ENCODE measurements at places on chromosomes 12 and 14. TPM values are rescaled to one million over a fixed set of nuclear protein-coding genes. Genes with fewer than 3 reads are reported as not detected.

The FLRT2 gene
- not detected for total RNA-seq

GRCh38 chr14:76121089-76121748, 30.5 kb upstream of the GPATCH2L start:
- no peak for DNase-seq

DNA sequence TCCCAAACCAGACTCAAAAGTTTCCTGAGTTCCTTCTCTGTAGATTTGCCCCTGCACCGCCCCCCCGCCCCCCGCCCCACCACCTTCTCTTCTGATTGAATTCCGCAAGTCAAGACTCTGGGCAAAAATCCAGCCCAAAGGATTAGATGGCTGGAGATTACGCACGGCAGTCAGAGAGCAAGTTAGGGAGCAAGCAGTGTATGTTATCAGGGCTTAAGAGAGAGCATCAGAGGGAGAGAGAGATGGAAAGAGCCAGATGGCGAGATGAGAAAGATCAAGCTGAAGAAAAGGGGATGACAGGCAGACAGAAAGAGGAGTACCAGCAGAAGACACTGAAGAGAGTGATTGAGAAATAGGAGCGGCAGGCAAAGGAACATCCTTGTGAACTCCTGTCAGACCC, 13.9 kb upstream of the ANKRD33 start:
- no peak for DNase-seq

- no peak for DNase-seq
Observed at GRCh38 chr14:88297306-88297705, 25.8 kb downstream of the KCNK10 start.

DNA sequence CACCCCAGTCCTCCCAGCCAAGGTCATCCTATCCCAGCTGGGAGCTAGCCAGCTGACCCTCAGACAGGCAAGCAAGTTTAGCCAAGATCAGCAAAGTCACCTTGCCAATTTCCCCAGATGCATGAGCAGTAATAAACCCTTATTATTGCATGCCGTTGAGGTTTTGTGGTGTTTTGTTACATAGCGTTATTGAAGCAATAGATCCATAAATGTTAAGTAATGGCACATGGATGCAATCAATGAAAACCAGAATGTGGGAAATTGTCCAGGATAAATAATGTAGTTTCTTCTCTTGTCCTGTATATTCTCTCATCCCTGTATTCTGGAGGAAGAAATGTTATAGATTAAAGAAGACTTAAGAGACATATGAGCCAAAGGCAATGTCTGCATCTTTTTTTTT, 18.0 kb upstream of the TMEM260 start:
- no peak for DNase-seq

- no peak for DNase-seq
Observed at GRCh38 chr14:56953884-56954283, 143.6 kb upstream of the OTX2 start.

GRCh38 chr14:67722293-67722692, 20.6 kb downstream of the RDH12 start:
- no peak for DNase-seq

- DNase-seq = no peak
Observed at GRCh38 chr14:22210906-22211305, 378.1 kb downstream of the DAD1 start.

DNA sequence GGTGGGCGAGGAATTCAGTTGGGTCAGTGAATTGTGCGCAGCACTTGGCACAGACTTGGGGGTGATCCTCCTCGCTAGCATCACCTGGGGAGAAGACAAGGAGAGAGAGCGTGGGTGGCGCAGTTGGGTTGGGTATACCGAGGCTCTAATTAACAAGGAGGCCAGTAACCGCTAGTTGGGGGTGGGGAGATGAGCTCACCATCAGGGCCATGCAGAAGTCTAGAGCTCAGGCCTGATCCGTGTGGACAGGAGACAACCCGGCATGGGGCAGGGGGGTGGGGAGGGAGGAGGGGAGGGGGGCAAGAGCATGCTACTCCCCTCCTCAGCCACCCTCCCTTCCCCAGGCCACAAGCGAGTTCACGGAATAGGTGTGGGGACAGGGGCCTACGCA, 580 bp downstream of the SALL2 start:
- no peak for DNase-seq

DNA sequence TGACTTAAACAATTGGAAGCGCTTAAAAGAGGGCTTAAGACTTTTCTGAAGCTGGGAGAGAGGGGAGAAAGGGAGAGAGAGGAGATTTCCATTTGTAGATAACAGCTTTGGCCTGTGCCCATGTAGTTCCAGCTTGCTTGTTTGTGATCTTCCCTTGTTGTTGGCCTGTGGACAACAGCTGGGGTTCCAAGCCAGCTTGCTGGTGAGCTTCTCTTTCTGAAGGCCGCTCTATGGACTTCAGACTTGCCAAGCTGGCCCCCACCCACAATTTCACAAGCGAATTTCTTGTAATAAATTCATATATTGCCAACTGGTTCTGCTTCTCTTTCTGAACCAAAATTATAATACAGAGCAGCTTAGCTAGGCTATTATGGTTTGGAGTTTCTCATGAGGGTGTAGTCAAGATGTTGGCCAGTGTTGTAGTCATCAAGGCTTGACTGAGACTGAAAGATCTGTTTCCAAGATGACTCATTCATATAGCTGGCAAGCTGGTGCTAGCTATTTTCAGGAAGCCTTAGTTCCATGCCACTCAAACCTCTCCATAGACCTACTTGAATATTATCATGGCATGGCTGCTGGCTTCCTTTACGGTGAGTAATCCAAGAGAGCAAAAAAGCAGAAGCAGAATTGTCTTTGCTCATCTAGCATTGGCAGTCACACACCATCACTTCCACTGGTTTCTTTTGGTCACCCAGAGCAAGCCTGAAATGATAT, 89.4 kb downstream of the ATP23 start:
- no peak for DNase-seq

DNA sequence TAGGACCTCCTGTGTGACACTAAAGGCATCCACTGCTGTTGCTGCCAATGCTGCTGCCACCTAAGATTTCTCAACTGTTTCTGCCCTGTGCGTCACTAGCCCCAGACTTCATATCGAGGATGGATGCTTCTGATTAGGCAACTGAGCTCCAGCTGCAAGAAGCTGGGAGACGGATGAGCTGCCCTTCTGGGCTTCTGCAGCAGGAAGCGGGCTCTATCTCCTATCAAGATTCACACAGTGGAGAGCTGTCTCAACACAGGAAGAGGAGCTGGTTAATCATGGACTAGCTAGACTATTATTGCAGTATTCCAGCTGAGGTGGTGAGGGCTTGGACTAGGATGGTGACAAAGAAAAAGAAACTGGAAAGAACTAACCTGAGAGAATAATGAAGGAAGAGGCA, 59.2 kb upstream of the PELI2 start:
- no peak for DNase-seq

GRCh38 chr14:23707415-23707814, 71.3 kb downstream of the DHRS2 start:
- no peak for DNase-seq

The INHBC gene
- total RNA-seq = 0.36 TPM

- no peak for DNase-seq
Observed at GRCh38 chr12:122635471-122635870, 67.7 kb downstream of the HCAR2 start.

The SERPINA3 gene
- not detected for total RNA-seq

The SYT1 gene
- total RNA-seq = not detected

DNA sequence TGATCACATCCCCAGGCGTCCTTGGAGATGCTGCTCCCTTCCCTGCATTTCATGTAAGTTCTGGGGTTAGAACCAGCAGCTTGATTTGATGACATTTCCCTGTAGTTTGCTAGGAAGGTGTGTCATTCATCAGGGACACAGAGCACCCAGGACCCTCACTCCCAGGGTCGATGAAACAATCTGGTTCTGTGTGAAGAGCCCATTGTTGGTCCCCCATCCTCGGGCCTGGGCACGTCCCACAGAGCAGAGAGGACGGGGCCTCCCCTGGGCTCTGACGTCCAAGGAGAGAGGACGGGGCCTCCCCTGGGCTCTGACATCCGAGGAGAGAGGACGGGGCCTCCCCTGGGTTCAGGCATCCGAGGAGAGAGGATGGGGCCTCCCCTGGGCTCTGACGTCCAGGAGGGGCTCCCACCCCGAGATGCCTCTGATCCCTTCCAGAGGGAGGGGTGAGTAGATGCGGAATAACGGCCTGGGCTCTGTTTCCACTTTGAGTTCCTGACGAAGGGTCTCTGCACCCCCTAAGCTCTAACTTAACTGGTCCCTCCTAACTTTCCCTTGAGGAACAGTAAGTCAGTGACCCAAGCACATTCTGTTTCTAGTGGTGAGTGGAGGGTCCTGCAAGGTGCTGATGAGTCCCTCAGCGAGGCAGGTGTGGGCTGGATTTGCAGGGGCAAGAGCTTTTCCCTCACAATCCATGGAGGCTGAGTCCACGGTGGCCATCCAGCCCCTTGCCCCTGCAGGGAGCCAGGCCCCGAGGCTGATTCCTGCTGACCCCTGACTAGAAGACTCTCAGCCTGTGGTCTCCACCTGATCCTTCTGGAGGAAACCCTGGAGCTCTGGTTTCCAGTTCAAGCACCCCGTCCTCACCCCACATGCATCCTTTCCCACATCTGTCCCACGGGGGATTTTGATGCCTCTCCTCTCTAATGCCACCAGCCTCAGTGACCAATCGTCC, 35.5 kb upstream of the SFSWAP start:
- DNase-seq = no peak

DNA sequence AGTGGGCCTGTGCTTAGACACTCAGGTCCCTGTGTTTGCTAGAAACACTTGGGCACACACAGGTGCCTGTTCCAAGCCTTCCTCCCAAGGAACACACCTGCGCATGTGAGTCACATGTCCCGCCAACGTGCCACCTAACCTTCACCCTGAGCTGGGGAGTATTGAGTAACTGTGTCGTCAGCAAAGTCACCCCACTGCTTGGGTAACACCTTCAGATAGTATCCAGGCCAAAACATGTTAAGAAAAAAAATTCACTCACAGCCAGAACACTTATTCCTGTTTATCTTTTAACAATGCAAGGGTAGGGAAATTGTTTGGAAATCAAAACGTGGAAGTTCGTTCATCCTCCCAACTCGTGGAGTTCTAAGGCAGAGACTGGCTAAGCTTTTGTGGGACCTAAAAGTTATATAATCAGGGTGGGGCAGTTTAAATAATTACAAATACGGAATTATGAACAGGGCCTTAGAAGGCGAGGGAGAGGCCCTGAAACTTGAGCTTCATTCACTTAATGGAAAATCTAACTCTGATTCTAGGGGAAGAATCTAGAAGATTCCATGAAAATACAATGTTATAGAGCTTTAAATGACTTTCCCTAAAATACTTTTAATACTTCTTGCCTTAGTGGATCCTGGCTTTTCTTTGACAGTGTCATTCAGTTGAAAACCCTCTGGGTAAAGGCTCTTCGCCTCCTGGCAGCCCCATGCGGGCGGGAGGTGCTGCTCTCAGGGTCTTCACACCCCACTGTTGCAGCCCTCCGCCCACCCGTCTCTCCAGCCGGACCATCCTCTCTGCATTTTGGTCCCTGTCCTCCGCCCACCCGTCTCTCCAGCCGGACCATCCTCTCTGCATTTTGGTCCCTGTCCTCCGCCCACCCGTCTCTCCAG, 30.3 kb upstream of the ADIPOR2 start:
- DNase-seq = no peak

The WDHD1 gene
- total RNA-seq = 56.3 TPM

DNA sequence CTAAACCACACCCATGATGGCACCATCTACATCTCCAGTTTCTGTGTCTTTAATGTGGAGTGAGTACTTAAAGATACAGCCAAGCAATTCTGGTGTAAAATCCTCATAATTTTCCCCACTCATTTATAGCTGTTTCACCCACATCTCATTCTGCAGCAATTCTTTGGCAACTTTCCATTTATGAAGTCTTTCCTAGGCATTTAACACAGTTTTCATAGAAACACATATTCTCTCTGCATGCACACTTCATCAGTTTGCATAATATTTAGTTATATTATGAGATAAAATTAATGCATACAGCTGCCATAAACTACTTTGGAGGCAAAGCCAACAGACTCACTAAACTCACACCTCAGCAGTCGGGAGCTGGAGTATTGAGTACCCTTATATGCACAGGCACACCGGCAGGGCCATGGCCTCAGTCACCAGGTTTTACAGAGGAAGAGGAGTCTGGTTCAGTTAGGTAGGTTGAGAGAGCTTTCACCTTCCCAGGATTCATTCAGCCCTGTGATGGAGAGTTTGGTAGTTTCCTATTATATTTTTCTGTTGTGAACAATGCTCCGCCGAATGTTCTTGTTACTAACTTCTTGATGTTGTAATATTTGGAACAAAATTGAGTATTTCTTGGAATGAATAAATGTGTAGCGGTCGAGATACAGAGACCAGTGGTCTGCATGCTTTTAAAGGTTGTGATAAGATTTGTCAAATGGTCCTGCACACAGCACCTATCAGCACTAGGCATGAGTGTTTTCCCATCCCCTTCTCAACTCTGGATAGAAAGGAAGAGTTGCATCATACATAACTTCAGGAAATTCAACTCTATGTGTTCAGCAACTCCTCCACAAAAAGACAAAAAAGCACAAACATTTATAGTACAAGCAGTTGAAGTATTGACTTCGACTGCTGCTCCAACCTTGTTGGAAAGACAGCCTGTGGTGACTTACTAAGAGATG, 123.5 kb downstream of the TTC8 start:
- no peak for DNase-seq

The KLRG1 gene
- total RNA-seq = 12.5 TPM

GRCh38 chr14:99718811-99719192, 34.7 kb downstream of the CYP46A1 start:
- no peak for DNase-seq

DNA sequence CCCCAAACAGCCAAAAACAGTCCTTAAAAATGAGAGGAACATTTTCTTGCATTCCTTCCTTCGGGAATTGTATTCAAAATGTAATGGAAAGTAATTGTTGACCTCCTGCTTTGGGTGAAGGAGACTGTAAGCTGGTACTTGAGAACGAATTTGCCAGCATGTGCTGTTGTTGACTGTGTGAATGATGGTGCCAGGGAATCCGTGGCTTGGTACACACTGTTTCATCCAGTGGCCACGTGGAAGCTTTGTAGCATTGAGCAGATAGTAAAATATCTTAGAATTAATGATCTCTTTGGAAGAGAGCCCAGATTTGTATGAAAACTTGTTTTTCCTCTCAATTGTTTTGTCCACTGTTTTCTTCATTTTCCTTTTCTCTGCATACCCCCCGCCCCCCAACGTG, 1.7 kb downstream of the ASCL4 start:
- DNase-seq = no peak

The LMNTD1 gene
- not detected for total RNA-seq

The ADGRD1 gene
- 1.4 TPM for total RNA-seq

DNA sequence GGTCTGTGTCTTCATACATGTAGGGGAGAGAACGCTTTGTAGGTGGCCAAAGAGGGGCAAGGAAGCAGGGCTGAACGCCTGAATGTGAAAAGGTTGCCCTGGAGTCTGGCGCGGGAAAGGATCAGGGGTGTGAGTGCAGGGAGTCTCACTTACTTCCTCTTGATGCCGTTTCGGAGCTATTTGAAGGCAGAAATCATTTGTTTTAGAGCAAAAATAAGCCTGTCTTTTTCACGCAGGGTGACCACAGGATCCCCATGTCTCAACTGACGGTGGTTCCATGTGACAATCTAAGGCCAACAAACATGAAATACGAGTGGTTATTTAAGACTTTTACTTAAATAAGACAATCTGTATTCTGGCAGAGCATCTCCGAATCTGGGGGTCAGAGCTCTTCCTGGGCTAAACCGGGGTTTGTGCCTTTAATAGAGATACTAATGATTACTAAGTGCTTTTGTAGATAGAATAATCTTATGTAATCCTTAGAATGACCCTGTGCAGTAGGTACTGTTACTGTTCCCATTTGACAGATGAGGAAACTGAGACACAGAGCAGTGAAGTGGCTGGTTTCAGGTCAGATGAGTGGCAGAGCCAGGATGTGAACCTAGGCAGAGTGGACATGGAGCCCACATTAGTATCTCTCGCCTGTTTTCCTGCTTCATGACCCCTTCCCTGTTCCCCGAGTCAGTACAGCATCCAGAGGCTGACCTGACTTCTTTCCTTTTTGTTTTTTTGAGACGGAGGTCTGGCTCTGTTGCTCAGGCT, 1.9 kb downstream of the BRI3BP start:
- peak; percentile 83 for DNase-seq

The IQSEC3 gene
- total RNA-seq = not detected
